ENCODE measurements at places on chromosomes 4 and X.

DNA sequence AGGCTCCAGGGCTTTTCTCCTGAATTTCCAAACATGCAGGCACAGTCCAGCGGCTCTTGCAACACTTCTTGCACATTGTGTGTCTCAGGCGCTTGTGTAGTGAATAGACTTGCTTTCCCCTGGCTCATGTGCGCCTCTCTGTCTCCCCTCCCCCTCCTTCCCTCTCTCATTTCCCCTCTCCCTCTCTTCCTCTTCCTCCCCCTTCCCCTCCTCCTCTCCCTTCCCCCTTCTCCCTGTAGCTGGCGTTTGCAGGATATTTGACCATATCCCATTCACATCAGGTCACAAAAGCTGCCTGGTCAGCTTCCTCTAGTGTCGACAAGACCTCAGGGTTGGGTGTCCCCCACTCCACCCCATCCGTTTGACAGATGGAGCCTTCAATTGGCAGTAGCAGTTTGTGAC, 2.4 kb downstream of the CHST7 start:
- no peak for DNase-seq

DNA sequence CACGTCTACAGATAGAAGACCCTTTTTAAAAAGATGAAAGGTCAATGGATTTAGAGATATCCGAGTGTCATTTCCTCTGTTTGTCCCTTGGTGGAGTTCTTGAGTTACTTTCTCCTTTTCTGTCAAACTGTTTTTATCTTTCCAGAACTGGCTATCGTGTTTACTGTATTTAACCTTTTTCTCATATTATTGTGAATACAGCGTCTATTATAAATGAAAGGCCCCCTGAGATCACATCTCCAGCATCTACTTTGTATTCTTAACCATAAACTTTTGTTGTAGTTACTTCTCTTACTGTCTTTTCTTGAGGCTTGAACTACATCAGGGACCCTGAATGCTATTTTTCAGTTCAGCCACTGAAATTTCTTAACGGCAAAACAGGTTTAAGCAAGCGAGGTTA, 4.0 kb upstream of the PCDH7 start:
- DNase-seq: no peak

DNA sequence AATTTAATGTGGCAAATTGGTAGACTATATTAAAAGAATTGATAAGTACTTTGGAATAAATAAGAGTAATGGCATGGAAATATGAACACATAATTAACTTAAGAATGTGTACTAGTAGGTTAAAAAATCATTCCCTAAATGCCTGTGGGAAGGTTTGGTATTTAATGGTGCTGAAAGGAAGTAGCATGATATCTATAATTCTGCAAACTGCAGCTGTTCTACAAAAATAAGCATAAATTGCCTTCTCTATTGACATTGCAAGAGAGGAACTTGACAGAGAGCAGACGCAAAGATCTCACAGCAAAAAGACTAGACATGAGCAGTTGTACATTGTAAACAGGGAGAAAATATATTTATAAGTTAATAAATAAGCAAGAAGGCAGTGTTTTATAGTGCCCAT, 752.5 kb upstream of the PCDH10 start:
- no peak for DNase-seq

- DNase-seq: no peak
These were observed 118.8 kb downstream of the FAM13A start for GRCh38 chr4:88938138-88938537.

DNA sequence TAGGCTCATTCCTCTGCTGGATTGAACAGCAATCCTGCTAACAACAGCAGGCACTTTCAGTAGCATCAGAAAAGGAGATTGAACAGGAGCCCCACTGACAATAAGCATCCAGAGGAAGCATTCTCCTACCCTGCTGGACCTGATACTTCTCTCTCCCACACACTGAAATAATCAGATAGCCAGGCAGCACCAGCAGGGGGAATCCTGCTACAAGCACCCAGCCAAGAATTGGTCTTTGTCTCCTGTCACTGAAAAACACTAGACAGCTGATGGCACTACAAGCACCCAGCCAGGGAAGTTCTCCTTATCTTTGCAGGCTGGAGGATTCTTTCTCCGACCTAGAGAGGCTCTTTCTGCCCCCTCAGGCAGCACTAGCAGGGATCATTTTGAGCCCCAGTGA, 444.3 kb upstream of the GRIA3 start:
- no peak for DNase-seq

DNA sequence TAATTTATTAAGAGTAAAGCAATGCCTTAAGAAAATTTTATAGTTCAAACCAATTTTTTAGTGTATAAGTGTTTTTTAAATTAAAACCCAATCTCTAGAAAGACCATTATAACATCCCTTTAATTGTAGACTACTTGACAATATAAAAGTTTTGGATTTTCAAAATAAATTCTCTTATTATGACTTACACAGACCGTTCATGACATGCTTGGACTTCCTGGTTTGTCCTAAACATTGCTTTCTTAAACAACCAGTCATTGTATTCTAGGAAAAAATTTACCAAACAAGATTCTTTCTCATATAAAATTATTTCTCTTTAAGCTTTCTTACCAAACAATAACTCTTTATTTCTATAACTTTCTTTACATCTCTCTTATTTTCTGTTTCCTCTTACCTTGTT, 49.0 kb upstream of the CXorf51A start:
- no peak for DNase-seq

DNA sequence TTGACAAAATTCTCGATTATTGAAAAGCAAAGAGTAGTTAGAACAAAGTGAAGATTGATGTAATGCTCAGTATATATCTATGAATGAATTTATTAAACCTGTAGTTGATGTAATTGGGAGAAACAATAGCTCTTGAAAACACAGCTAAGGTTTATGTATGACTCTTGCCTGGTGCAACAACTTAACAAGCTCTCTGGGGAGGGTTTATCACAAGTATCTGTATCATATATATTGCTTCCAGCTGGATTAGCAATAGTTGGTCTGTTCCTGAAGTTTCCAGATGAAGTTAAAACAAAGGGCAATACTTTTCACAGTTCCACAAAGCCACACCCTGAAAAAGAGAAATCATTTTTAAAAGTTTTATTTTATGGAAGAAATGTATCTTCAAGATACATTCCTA, 91.4 kb downstream of the ARSJ start:
- DNase-seq: no peak

- no peak for DNase-seq
These were observed 27.4 kb downstream of the HOPX start for GRCh38 chr4:56653461-56654237.

GRCh38 chrX:13218758-13219157, 101.1 kb downstream of the ATXN3L start:
- DNase-seq: no peak

DNA sequence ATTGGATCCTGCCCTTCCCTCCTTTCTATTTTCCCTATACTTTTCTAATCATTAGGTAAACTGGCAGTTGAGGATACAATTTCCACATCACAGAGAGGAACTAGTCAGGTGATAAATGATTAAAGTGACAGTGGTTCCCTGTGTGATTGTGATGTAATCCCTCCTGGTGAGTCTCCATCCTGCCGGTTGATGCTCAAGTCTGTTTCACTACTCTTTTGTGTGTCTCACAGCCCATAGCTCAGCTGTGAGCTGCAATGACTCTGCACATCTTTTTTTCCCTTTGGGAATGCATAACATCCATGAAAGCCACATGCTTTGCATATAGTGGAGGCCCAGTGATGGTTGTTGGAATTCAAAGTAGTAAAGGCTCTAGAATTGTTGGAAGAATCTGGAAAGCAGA, 60.4 kb downstream of the CCNI start:
- no peak for DNase-seq

- no peak for DNase-seq
These were observed 23.9 kb downstream of the DCUN1D4 start for GRCh38 chr4:51866835-51867234.

DNA sequence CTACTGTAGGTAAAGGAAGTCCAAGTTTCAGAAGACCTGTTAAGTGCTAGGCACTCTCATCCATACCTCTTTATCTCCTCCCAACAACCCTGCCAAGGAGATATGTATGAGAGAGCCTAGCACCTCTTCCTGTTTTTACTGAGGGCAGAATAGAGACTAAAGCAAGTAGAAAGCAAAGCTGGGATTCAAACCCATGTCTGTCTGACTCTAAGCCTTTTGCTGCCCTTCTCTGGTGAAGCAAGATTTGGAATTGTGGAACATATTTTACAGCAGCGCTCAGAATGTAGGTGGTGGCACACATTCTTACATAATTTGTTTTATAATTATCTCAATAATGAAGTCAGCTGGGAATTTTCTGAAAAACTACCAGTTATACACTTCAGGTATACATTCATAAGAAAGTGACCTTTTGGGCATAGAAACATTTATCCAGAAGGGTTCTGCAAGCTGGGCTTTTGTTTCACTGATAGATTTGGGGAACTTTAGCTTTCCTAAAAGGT, 41.7 kb downstream of the SEPTIN11 start:
- no peak for DNase-seq

DNA sequence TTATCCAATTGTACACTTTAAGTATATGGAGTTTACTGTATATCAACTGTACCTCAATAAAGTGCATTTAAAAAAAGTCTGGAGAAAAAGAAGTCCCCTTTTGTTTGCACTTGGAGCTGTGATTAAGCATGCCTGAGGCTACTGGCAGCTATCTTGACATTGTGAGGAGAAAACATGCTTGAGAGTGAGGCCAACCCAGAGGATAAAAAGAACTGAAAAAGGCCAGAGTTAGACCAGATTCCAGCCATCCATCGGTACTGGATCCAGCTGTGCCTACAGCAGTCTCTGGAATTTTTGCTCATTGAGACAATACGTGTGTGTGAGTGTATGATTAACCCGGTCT, 57.4 kb downstream of the LGI2 start:
- DNase-seq: no peak

DNA sequence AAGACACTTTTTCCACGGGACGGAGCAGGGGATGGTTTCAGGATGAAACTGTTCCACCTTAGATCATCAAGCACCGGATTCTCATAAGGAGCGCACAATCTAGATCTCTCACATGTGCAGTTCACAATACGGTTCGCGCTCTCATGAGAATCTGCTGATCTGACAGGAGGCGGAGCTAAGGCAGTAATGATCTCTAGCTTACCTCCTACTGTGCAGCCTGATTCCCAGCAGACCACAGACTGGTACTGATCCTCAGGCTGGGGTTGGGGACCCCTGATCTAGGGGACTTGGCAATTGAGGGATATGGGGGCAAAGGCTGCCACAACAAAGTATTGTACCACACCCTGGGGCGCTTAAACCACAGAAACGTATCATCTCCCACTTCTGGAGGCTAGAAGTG, 25.7 kb downstream of the ZNF185 start:
- DNase-seq: no peak

DNA sequence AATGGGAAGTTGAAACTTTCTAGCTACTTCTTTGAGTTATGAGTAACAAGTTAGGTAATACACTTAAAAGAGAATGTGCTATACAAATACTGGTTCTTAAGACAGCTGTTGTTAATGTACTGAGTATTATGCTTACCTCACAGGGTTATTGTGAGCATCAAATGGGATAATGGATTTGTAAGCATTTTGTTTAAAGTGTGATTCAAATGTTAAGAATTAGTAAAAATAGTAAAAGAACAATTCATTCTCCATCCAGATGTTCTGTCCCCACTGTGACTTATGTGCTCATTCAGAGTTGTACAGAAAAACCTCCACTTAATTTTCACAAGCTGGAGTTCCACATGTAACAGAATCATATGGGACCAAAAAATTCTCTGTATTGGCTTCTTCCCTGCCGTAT, 63.6 kb downstream of the AR start:
- no peak for DNase-seq

DNA sequence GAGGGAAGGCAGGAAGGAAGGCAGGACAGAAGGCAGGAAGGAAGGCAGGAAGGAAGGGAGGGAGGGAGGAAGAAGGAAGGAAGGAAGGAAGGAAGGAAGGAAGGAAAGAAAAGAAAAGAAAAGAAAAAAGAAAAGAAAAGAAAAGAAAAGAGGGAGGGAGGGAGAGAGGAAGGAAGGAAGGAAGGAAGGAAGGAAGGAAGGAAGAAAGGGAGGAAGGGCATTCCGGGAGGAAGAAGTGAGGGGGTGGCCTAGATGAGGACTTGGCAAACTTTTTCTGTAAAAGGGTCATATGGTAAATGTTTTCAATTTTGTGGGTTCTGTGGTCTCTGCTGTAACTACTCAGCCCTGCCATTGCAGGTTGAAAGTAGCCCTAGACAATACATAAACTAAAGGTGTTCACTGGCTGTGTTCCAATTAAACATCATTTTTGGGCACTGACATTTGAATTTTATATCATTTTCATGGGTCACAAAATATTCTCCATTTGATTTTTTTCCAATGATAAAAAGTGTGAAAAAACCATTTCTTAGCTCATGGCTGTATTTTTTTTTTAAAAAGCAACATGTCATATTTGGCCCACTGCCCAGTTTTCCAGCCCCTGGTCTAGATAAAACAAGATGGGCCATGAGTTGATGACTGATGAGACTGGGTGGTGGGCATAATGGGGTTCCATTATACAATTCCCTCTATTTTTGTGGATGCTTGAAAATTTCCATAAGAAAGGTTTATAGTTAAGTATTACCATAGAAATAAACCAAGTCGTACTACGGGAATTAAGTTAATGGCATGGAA, 3.1 kb downstream of the ZNF630 start:
- DNase-seq: no peak

GRCh38 chr4:173211838-173212237, 43.2 kb downstream of the GALNT7 start:
- no peak for DNase-seq

GRCh38 chrX:85503258-85504158, 124.0 kb upstream of the POF1B start:
- no peak for DNase-seq

DNA sequence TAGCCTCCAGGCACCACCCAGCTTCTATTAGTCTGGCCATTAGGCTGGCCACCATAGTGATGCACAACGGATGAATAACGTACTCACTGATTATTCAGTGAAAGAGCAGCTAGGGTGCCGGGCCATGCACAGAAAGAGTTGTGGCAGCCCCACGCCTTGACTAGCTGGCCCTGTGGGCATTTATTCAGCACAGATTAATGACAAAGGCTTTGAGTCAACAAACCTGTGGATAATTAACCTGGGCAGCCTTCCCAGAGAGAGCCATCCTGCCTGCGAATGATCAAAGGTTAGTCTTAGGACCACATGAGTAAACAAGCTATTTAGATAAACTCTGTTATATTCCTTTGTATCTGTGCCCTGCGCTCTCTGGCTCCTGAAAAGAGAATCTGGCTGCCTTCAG, 37.2 kb downstream of the MAP9 start:
- no peak for DNase-seq

DNA sequence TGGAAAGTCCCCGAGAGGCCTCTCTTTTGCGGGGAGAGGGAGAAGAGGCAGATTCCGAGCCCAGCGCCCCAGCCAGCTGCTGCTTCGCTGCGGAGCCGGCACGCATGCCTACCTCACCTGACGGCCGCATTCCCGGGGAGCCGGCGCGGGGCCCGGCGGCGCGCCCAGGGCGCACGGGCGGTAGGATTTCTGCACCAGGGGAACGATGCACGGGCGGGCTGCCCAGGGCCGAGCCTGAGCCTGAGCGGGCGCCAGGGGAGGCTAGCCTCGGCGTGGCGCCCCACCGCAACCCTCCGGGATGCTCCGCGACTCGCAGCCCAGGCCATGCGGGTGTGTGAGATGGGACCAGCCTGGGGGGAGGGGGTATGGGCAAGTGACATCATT, 81.3 kb upstream of the SCML1 start:
- no peak for DNase-seq

- DNase-seq: no peak
These were observed 959.2 kb downstream of the FAM133A start for GRCh38 chrX:94633237-94633636.

GRCh38 chrX:11664211-11665167, 1.2 kb downstream of the ARHGAP6 start:
- DNase-seq: no peak

GRCh38 chr4:102585329-102585728, 84.2 kb downstream of the NFKB1 start:
- no peak for DNase-seq

Measured in GF-D8 (cell line).